Right ventricle myocardium inferior (tissue), 1 donor: ENCODE measurements at places on chromosomes 3 and 15. TPM values are rescaled to one million over a fixed set of nuclear protein-coding genes. Genes with fewer than 3 reads are reported as not detected.

SAMMSON gene
- not detected for total RNA-seq

MEX3B gene
- 4.0 TPM for total RNA-seq

SLC9A9 gene
- total RNA-seq = 9.3 TPM

STXBP5L gene
- not detected for total RNA-seq

SLC2A2 gene
- total RNA-seq = not detected

TIMMDC1 gene
- 340 TPM for total RNA-seq

PRSS50 gene
- total RNA-seq = 0.11 TPM

FEZF2 gene
- not detected for total RNA-seq

SNX4 gene
- 19.8 TPM for total RNA-seq

LRRC3B gene
- 0.38 TPM for total RNA-seq
